Cardiac atrium fibroblast (primary cell): ENCODE measurements at places on chromosomes 13 and 19. TPM values are rescaled to one million over a fixed set of nuclear protein-coding genes. Genes with fewer than 3 reads are reported as not detected.

CEACAM7 gene
- not detected in 2 replicates for total RNA-seq

FCAR gene
- total RNA-seq = not detected in 2 replicates

TNFSF13B gene
- total RNA-seq = 0.72 and 1.9 TPM in 2 replicates

VSIG10L gene
- 0.18 and 0.49 TPM in 2 replicates for total RNA-seq

TEX26 gene
- not detected in 2 replicates for total RNA-seq

BEST2 gene
- total RNA-seq = not detected in 2 replicates

TGFB1 gene
- 24.7 and 38.9 TPM in 2 replicates for total RNA-seq
